BJ (cell line): ENCODE measurements at places on chromosomes 16 and 17.

GRCh38 chr17:38720941-38721340 lies 9.2 kb upstream of the CISD3 start:
- DNase-seq, result no peak

DNA sequence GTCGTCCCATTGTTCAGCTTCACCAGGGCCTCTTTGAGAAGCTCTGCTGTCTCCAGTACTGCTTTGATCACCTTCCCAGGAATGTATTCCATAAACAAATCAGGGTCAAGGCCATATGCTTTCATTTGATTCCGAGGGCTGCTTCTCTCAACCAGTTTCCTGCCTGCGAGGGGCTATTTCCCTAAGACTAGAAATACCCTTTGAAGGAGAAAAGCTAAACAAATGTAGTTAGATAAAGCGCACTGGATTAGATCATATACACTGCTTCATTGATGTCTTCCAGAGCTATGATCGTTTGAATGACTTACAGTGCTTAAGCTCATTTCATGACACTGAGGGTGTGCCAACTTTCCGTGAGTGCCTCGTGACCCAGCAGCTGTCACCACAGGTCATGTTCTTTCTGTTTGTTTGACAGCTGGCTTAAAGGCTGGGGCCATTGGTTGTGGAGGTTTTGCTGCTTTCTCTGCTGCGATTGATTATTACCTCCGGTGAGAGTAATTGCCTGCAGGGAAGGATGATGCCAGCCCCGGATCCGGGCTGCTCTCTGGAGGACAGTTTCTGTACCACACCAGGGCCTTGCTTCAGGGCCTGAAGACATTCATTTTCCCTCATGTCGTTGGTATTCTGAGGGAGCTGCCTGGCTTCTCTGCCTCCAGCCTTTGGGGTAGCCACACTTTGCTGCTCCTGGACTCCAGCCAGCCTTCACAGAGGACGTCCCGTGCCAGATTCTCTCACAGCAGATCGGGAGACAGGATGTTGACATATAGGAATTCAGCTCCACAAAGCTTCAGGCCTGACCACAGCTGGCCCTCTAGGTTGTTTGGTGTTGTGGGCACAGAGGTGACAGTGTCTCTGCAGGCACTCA lies 3.9 kb downstream of the TIMM22 start:
- DNase-seq, result no peak

- DNase-seq, result peak; percentile 66
Measured at GRCh38 chr17:17710728-17711541, 29.7 kb downstream of the RAI1 start.

DNA sequence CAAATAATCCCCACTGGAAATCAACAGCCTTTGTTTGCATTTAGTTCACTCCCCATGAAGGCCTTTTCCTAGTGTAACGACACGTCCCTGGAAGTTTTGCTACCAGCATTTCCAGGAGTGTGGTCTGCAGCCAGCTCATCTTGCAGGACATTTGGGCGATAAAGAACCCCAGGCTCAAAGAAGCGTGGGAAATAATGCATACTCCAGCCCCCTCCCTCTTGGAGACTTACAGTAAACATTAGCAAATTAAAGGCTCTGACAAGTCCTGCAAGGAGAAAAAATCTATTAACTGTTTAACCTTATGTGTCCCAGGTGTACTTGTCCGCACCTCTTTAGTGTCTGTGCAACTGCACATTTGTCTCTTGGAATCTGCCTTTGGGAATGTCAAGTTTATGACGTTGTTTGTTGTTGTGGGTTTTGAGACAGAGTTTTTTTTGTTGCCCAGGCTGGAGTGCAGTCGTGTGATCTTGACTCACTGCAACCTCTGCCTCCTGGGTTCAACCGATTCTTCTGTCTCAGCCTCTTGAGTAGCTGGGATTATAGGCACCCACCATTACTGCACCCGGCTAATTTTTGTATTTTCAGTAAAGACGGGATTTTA lies 131.1 kb downstream of the ABCC1 start:
- no peak for DNase-seq

GRCh38 chr17:61254904-61255303 lies 144.7 kb upstream of the TBX2 start:
- no peak for DNase-seq

GRCh38 chr16:2825049-2825742 lies 4.9 kb upstream of the ZG16B start:
- no peak for DNase-seq

DNA sequence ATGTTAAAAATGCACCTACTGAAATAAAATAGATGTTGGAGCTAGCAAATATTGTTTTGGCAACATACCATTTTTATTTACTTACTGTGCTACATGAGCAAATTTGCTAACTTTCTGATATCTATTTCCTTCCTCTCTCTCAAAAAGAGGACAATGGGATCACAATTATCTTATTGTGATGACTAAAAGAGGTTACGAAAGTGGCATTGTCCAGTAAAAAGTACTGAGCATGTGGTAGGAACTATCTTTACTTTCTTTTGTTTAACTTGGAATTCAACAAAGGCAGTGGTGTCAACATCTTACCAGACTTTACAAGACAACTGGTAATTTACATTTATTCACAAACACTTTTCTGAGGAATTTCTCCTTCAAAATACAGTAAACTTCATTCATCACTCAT lies 1542.6 kb upstream of the CDH8 start:
- DNase-seq, result no peak

DNA sequence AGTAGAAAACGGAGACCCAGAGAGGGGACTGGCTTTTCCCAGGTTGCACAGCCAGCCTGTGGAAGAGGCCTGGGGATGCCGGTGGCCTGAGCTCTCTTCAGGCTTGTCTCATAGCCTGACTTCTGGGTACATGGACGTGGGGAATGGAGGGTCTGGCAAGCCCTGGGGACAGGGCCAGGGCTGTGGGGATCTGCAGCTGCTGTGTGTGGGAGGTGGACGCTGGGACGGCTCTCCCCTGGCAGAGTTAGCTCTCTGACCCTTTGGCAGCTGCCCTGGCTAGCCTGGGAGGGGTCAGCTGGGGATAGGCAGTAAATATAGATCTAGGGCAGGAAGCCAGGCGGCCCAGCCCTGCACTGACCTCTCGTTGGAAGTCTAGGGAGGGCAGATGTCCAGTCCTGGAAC lies 20.5 kb downstream of the SLC4A1 start:
- DNase-seq, result no peak

GRCh38 chr17:30238387-30239088 lies 3.0 kb upstream of the SLC6A4 start:
- no peak for DNase-seq

- DNase-seq, result no peak
Measured at GRCh38 chr17:8913879-8914278, 46.4 kb upstream of the PIK3R6 start.

GRCh38 chr17:81499601-81499970 lies 13.0 kb downstream of the ACTG1 start:
- no peak for DNase-seq

- no peak for DNase-seq
Measured at GRCh38 chr17:38864636-38865398, 5.0 kb upstream of the LASP1 start.

GRCh38 chr17:42659079-42659931 lies at the start of gene TUBG2:
TUBG2 (plus strand) TSS chr17:42659284; CDS start chr17:42659504, 220 bp downstream.
- DNase-seq, result no peak

DNA sequence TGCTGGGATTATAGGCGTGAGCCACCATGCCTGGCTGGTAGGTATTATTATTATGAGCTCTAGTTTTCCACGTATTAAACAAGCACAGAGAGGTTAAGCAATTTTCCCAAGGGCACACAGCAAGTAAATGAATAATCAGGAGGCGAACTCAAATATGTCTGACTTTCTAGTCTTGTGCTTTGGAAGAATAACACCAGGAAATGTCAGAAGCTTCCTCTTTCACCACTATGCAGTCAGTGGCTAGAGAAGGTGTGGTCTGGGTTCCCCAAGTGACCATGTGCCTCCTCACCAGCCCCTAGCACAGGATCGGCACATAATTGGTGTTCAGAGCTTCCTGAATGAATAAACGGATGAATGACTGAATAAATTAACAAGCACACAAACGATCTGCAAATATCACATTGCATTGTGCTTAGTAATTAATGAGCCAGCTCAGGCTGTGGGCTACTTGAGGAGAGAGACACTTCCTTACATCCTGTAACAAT lies 21.6 kb upstream of the SCNN1B start:
- no peak for DNase-seq

- DNase-seq, result no peak
Measured at GRCh38 chr16:9603316-9603715, 511.9 kb downstream of the HAPSTR1 start.

- no peak for DNase-seq
Measured at GRCh38 chr17:50149091-50149416, 1.4 kb downstream of the PPP1R9B start.

DNA sequence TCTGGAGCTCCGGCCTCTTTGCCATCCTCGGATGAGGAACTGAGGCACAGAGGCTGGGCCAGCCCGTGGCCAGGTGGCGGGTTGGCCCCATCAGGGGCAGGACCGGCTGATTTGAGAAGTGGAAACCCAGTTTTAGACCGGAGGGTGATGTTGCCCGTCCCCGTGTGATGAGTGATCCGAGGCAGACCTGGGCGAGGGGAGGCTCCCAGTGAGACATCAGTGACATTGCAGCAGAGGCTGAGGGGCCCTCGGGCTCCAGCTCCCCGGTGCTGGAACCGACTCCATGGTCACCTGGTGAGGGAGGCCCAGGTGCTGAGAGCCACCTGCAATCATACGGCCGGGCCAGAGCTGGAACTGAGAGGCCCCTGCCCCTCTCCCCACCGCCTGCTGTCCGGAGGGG lies 26.9 kb upstream of the CACNA1H start:
- no peak for DNase-seq

GRCh38 chr16:85056211-85056748 lies 28.7 kb downstream of the KIAA0513 start:
- DNase-seq, result no peak

DNA sequence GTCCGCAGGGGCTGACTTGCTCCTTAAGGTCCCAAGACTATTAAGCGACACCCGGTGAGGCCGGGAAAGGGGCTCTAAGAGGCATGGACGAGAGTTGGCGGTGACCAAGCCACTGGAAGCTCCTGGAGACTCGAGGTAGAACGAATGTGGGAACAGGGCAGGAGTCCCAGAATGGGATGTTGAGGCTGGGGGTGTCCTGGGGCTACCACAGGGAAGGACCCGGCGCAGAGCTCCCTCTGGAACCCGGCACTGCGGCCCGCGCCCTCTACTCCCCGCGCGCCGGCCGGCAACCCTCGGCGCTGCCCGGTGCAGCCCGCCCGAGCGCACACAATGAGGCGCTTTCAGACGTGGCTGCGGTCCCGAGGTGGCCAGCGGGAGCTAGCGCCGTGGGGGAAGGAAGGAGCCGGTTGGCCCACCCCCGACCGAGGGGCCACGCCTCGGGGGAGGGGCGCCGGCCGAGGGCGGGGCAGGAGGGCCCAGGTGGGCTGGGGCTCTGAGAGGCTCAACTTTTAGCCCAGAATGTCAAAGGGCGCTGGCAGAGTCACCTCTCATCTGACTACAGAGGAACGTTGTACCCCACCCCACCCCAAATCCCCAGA lies at the start of gene CHST6:
Gene CHST6 (minus strand): TSS at position 366 of the 599 bp plus-strand sequence. CDS start 15,613 bp downstream, outside the sequence.
- no peak for DNase-seq

DNA sequence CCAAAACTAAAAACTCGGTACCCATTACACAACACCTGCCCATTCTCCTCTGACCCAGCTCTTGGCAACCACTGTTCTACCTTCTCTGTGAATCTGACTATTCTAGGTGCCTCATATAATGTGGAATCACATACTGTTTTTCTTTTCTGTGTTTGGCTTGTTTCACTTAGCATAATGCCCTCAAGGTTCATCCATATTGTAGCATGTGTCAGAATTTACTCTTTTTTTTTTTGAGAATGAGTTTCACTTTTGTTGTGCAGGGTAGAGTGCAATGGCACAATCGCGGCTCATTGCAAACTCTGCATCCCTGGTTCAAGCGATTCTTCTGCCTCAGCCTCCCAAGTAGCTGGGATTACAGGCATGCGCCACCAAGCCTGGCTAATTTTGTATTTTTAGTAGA lies 59.5 kb upstream of the RBL2 start:
- DNase-seq, result no peak

- no peak for DNase-seq
Measured at GRCh38 chr16:27123795-27124409, 57.2 kb downstream of the C16orf82 start.

GRCh38 chr17:33220036-33220435 lies 73.1 kb downstream of the ASIC2 start:
- no peak for DNase-seq

DNA sequence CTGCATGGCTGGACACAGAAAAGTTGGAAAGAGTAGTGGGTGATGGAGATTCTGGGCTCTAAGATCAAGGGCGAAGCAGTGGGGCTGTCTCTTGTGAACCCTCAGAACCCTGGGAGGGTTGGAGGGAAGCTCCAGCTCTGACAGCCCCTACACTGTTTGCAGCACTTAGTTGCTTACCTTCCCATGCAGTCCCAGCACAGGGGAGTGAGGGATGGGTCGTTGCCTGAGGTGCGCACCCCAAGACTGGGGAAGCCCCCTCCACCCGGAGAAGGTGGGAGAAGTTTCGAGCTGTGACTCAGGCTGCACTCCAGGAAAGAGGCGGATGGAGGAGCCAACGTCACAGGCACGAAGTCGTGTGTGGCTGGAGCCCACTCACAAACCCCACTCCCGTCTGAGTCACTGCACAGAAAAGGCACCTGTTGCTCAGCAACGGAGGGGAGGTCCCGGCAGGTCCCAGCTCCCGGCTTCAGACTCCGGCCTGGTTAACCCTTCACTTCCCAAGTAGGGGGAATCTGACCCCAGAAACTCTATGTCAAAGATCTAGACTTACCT lies 60.1 kb downstream of the AIPL1 start:
- DNase-seq, result no peak

DNA sequence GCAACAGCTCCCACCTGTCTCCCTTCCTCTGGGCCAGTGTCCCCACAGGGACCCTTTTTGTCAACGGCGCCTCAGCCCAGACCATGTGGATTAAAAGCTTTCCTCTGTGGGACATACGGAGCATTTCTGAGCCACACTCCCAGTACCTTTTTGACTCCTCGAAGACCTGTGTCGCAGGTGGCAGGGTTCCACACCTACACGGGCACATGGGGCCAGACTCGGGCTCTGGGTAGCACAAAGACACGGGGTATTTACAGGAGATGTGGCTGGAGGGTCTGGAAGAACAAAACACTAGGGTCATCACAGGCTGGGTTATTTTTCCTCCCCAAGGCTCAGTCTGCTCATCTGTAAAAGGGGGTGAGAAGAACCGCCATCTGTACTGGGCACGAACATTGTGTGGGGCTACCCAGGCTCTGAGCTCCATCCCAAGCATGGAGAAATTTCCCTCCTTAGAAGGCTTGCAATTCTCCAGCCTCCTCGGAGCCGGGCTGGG lies 32.5 kb upstream of the SNN start:
- no peak for DNase-seq

- no peak for DNase-seq
Measured at GRCh38 chr16:22983614-22984013, 165.6 kb downstream of the USP31 start.

GRCh38 chr17:78905541-78905940 lies 2.5 kb upstream of the CEP295NL start:
- DNase-seq, result no peak

GRCh38 chr16:65313936-65314626 lies 192.2 kb upstream of the CDH11 start:
- DNase-seq, result no peak

GRCh38 chr16:54073356-54073755 lies 213.2 kb downstream of the IRX3 start:
- no peak for DNase-seq

- DNase-seq, result no peak
Measured at GRCh38 chr17:1492249-1493206, at the start of gene MYO1C. MYO1C (minus strand) TSS chr17:1492686; CDS start chr17:1492487, 199 bp downstream.

GRCh38 chr16:89093602-89094251 lies at the start of gene ACSF3:
ACSF3 (plus strand) TSS chr16:89093852; CDS start chr16:89100682, 6,830 bp downstream.
- DNase-seq, result no peak

GRCh38 chr17:77019893-77020379 lies 120.8 kb upstream of the SEC14L1 start:
- DNase-seq, result no peak
